SK-MEL-5 (cell line): ENCODE measurements at places on chromosomes 2 and 18.

- no peak for DNase-seq
These were observed 37.3 kb upstream of the ZNF512 start for GRCh38 chr2:27545348-27546141.

- no peak for DNase-seq
These were observed 22.1 kb downstream of the TGFA start for GRCh38 chr2:70531419-70532086.

DNA sequence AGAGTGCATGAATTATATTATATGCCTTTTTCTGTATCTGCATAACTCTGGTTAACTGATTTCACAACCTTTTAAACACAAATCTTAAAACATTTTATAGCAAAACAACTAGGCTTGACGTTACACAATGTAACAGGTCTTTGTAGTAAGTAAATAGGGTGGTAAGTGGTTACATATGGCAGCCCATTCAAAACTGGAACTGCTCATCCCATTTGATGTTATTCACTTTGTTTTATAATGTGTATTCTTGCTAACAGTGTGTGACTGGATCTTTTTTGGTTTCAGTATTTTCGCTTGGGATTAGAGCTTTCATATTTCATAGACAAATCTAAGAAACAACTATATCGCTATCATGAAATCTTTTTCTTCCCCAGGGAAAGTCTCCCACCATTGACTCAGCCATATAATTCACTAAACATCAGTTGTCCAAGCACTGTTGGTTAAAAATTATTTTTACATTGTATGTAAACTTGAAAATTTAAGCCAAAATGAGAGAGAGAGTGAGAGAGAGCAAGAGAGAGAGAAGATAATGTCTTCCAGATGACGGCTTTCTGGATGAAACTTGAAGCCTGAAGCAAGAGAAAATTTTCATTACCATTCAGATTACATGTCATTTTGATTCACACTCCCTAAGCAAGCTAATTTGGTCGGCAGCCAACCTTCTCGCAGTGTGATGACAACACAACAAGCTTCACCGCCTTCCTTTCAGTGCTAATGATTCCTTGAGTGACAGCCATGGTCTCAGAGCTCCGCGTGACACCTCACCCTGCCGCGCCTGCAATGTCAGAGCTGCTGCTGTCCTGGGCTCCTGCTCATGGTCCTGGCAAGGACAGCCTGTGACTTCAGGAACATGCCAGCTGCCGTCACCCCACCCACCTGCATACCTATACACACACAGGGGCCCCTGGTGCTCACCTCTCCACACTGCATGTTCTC lies 946.9 kb upstream of the SOX11 start:
- no peak for DNase-seq

GRCh38 chr2:184611361-184612085 lies 13.2 kb downstream of the ZNF804A start:
- peak; percentile 54 for DNase-seq

DNA sequence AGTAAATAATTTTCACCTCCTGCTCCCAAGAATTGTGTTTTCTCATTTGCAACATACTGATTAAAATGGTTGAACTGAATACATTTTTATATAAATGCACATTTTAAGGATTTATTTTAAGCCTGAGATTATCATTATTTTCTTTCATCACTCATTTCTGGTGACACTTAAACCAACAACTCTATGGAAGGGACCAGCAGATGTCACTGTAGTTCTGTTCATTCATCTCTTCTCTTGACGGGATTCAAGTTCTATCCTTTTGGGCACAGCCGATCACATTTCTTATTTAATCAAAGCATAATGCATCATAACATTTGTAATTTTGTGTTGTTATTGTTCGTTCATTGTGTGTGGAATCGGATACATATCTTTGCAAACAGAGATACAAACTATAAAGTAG lies 417.9 kb downstream of the HRH4 start:
- peak; percentile 54 for DNase-seq

DNA sequence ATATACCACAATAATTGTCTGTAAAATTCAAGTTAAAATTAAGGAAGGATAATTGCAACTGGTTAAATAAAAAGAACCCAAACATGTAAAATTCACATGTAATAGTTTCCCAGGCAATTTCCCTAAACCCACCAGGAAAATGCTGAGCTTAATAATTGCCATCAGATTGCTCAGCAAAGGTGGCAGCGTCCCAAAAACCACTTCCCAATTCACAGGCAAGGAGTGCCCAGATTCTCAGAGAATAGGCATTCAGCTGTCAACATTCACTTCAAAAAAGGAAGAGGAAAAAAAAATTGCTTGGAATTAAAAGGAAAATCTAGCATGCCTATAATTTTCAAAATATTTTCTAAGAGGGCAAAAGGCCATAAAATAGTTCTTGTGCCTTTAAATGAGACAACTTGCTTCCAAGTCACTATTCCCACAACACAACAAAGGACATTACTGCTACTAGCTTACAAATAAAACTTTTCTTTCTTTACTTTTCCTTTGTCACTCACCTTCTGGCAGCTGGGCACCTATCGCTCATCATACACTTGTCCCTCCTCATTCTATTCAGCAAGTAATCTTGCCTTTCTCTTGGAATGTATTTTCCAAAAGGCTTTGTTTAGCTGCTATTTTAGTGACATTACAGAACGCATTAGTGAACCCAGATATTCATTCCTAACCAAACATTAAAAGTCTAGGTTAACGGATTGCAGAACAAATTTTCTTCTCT lies 15.2 kb downstream of the SRBD1 start:
- no peak for DNase-seq
